Stimulated activated CD8-positive, alpha-beta memory T cell treated with anti-CD3 and anti-CD28 coated beads, Interleukin-4, amount 100 ng/mL, for 1 hour (primary cell): ENCODE measurements at places on chromosomes 16 and 17.

DNA sequence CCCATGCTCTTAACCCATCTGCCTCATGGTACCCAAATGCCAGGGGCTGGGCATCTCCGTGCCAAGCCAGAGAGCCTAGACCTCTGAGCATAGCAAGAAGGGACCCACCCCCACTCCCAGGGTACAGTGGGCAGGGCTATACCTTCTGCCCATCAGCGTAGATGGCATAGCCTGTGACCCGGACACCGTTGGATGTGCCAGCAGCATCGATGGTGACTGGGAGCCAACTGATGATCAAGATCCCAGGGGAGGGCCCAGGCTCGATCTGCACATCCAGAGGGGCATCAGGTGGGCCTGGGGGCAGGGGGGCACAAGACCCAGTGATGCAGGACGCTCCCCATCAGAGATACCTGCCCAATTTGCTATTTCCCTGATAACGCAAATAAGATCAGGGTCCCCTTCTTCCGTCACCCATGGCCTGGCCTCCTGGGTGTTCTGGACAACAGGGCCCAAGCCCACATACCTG is 17.1 kb downstream of the TSPOAP1 start:
- no peak for DNase-seq

GRCh38 chr16:22320572-22321339 is 23.5 kb downstream of the POLR3E start:
- DNase-seq: no peak

- no peak for DNase-seq
Observed at GRCh38 chr16:25571712-25572111, 120.0 kb upstream of the HS3ST4 start.

DNA sequence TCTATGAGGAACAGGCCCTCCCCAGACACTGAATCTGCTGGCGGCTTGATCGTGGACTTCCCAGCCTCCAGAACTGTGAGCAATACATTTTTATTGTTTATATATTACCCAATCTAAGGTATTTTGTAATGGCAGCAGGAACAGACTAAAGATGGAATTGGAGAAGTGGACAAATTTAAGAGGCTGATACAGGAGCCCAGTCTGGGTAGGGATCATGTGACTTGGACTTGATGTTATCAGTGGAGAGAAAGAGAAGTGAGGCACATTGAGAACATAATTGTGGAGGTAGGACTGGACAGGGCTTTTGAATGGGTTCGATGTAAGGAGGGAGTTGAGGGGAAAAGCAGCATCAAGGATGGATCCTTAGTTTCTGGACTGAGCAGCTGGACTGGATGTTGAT is 93.8 kb downstream of the USP31 start:
- no peak for DNase-seq

DNA sequence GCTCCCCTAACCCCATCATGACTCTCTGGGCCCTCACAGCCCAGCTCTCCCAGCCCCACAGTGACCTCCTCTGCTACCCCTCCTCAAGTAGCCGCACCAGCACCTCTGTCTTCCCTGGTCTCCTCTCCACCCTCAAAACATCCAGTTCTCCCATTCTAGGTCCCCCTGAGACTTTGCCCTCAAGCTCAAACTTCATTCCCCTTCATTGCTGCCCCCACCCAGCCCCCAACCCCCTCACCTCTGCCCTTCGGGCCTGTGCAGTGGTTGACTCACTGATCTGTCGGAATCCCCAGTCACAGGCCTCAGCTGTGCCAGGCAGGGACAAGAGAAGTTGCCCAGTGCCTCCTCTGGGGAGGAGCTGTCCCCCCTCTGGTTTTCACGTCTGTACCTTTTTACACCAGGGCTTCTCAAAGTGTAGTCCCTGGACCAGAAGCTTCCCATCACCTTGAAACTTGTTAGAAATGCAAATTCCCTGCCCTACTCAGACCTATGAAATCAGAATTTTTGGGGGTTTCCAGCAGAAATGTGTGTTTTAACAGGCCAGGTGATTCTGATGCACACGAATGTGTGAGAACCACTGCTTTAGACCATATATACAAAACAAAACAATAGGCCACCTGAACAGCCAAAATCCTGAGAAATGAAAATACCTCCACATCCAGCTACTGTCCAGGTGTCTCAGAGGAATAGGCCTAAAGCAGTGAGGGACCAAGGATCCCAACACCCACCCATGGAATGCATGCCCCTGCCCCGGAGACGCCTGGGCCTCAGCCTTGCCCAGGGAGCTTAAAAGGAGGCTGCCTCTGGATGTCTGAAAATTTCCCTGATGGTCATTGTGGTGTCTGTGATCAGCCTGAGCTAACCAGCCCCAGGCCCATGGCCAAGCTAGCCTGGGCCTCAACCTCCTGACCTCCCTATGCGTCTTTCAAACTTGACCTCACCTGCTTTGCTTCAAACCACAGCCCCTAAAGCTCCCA is 853 bp upstream of the DOK4 start:
- DNase-seq: no peak

DNA sequence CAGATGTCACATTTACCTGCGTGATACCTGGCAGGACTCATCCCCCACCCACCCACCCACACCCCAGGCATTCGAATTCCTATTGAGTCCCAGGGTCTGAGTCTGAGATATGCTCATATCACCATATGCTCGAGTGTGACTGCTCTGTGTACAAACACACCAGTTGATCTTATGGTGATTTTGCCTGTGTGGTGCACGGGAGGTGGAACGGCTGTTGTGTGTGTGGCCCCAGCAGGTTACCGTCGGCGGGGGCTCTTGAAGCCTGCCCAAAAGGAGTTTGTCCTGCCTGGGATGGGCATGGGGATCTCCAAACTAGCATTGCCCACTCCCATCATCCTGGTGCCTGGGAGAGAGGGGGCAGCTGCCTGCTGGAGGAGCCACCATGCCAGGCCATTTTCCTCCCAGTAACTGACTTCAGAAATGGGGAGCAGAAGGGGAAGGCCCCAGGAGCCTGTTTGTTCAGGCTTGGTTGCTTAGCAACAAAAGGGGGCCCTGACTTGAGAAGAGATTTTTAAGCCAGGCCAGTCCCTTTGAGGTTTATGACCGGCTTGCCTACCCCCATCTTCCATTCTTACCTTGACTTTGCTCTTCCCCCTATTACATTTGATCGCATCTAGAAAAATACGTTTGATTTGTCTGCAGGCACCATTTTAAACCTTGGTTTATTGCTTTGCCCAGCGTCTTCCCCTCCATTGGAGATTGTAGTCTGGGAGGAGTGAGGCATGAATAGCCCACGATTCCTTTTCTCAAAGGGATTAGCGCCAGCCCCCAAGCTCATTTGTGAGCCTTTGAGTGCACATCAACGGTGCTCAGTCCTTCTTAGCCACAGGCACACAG is 217.7 kb downstream of the CCDC182 start:
- no peak for DNase-seq

GRCh38 chr17:77119668-77120301 is 21.0 kb upstream of the SEC14L1 start:
- no peak for DNase-seq

- DNase-seq: no peak
Observed at GRCh38 chr17:80839511-80839941, 152.1 kb upstream of the CHMP6 start.

DNA sequence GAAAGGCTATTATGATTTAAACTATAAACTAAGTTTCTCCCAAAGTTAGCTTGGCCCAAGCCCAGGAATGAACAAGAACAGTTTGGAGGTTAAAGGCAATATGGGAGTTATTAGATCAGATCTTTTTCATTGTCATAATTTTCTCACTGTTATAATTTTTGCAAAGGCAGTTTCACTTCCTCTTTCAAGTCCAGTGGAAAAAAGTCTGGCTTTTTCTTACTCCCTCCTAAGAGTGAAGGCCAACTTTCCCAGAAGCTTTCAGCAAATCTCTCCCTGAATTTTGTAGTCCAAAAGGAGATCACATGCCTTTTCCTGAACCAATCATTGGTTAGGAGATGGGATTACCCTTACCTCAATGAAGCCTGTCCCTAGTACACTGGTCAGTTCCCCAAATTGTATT is 9.1 kb upstream of the BLMH start:
- DNase-seq: no peak

- DNase-seq: no peak
Observed at GRCh38 chr17:74156878-74157277, 46.6 kb upstream of the RPL38 start.
